ENCODE measurements at places on chromosomes 1 and 21.

GRCh38 chr1:231695439-231696255, 69.1 kb downstream of the DISC1 start:
- no peak for DNase-seq

GRCh38 chr1:199394856-199395255, 632.7 kb upstream of the NR5A2 start:
- no peak for DNase-seq

DNA sequence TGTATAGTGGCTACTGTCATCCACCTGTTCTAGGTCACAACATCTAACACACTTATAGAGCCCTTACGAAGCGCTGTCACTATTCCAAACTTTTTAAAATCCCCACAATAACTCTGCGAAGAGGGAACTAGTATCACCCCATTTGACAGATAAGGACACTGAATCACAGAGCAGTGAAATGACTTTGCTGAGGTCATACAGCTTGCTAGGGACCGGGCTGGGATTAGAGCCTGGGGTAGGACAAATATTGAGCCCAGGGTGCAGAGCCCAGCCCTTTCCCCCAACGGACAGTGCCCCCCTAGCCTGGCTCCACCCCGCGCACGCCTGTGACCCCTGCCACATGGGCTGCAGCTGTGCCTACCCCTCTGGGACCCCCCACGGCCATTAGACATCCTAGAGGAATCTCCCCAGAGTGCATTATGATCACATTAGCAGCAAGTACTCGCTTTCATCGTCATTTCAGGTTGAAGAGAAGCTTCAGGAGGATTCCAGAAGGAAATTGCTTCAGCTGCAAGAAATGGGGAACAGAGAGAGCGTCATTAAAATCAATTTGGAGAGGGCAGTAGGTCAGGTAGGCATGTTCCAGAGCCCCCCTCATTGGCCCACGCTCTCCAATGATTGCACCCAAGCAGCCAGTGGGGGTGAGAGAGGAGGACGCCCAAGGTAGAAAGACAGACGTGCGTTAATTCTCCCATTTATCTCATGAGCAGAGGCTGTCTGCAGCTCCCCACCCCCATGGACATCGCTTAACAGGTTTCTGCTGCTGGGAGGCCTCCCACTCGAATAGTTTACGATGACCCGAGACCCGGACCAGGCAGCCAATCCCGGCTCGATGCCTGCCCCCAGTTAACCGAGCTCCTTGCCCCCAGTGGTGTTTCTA, 77.2 kb downstream of the FHAD1 start:
- no peak for DNase-seq

- DNase-seq, result no peak
These were observed 633 bp upstream of the PPFIA4 start for GRCh38 chr1:203025686-203026030.

- no peak for DNase-seq
These were observed 30.6 kb downstream of the HYI start for GRCh38 chr1:43422995-43423671.

- DNase-seq, result peak; percentile 57
These were observed 112.3 kb upstream of the NFIA start for GRCh38 chr1:60969971-60970509.

- no peak for DNase-seq
These were observed 91.9 kb downstream of the GTF2B start for GRCh38 chr1:88799491-88799890.

- DNase-seq, result no peak
These were observed 156.9 kb upstream of the NBPF11 start for GRCh38 chr1:148308832-148309458.

GRCh38 chr1:205017001-205017400, 26.0 kb upstream of the CNTN2 start:
- DNase-seq, result no peak

DNA sequence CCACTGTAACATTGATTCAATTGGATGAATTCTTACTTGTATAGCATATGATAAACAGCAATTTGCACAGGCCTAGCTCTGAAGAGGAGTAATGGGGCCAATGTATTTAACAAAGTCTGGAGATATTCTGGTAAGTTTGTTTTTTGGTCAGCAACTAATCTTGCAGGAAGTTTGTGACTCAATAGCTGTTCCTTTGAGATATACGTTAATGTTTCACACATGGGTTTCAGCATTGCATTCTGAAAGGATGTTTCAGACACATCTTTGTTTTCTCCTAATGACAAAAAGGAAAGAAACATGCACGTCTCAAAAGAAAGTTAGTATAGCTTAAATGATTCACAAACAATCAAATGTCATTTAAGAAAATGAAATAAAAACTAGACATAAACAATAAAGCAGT, 49.0 kb downstream of the LTN1 start:
- peak; percentile 63 for DNase-seq

DNA sequence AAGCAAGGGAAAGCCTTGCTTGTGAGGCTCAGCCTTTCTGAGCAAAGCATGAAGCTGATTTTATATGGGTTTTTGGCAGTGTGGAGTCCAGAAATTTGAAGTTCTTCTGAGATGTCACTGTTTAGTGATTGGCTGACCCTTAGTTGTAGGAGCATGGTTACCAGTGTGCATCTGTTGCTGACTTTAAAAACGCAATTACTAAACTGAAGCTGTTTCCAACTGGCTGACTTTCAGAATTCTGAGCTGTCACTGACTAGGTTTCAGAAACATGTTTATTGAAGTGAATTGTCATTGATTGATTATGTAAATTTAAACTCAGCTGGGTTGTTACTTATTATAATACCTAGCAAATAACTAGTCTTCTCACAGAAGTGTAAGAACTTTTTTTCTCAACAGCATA, 89.4 kb downstream of the PDE4B start:
- DNase-seq, result no peak

DNA sequence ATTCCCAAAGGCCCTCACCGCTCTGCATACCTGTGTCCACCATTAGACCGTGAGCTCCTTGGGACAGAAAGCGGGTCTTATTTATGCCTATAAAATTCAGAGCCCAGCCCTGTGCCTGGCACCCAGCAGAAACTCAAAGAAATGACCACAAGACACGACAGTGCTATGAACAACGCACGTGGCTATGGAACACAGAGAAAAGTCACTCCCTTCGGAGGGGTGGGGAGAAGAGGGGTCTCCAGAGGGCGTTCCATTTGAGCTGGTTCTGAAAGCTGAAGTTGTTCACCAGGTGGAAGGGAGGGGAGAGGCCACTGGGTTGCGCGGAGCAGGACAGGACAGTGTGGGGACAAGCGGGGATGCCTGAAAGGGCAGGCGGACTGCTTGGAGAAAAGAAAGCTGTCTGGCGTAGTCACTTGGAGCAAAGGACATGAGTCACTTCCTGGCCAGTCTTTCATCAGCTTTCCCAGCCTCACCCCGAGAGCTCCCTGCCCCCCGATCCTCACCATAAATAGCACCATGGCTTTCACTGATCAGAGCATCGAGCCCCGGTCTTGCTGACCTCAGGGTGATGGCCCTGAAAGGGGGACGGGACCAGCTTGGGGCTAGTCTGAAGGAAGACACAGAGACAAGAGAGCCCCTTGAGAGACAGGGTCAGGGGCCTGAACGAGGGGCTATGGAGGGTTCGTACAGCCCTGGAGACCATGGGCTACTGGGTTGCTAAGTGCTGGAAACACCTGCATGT, 28.5 kb downstream of the ECE1 start:
- peak; percentile 96 for DNase-seq

DNA sequence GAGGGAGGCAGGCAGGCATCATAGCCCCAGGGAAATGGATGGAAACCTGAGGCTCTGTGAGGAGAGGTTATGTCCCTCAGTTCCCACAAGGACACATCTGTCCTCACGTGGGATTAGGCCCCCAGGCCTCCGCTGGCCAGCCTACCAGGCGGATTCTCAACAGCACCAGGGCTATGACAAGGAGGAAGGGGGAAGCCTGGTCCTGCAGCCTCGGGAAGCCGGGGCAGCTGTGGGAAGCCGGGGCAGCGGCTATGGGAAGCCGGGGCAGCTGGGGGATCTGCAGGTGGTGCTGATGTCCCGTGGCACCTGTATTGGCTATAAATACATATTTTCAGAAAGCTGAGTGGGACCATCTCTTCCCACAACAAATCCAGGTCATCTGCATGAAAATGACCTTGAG, 19.7 kb downstream of the BSND start:
- DNase-seq, result no peak

DNA sequence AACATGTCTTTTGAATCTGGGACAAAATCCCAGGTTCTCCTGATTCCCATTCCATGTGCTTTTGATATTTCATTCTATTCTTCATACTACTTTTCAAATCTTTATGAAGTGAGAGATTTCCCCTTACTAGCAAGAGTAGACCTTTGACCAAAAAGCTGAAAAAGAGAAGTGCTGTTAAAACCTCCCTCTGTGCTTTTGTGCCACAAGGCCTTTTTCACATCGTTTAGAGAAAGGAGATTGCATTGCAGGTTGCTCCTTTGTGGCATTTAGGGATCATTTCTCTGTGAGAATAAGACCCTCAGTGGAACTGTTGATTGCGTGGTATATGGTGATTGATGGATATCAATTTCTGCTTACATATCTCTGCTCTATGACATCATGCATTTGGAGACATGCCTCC, 148.8 kb downstream of the TGFB2 start:
- DNase-seq, result no peak

Data from endothelial cell of umbilical vein (primary cell).